ENCODE measurements at places on chromosomes 11 and 22.

DNA sequence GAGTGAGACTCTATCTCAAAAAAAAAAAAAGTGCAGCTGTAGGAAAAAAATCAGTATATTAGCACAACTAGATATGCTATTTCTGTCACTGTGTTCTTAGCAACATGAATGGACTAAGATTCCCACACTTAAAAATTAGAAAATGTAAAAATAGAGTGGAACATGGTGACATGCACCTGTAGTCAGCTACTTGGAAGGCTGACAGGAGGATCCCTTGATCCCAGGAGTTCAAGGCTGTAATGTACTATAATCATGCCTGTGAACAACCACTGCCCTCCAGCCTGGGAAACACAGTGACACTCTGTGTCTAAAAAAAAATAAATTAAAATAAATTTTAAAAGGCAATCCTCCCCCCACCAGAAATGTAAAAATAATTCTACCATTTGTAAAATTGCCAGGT, 29.8 kb downstream of the PICALM start:
- no peak for DNase-seq

GRCh38 chr11:64185175-64185692, 737 bp upstream of the STIP1 start:
- peak; percentile 88 for DNase-seq

DNA sequence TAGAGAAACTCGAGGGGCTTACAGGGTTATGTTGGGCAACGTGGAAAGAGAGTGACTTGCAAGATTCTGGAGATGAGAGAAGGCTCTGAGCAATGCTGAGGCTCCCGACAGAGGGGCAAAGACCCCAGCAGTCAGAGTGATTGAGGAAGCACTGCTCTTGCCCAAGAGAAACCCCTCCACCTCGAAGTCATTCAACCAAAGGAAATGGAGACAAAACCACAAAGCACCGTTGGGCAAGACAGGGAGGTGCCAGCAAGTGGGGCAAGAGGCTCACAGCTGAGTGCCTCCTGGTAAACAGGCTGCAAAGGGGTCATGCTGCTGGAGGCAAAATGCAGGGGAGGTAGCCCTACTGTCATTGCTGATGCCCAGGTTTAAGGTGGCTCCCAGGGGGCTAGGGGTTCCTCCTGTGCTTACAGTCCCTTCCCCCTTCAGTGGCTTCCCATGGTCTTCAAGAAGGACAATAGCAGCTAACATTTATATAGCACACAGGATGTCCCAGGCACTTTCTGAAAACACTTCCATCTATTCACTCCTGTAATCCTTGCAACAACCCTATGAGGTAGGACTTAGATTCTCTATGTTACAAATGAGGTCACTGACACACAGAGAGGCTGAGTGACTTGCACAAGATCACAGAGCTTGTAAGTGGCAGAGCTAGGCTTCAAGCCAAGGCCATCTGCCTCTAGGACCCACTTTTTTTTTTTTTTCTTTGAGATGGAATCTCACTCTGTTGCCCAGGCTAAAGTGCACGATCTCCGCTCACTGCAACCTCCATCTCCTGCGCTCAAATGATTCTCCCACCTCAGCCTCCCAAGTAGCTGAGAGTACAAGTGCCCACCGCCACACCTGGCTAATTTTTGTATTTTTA, 18.1 kb upstream of the MYH9 start:
- DNase-seq, result peak; percentile 51

- DNase-seq, result no peak
These were observed 29.9 kb upstream of the CD44 start for GRCh38 chr11:35109041-35109440.

- peak; percentile 17 for DNase-seq
These were observed 9.4 kb downstream of the LHFPL7 start for GRCh38 chr22:24937114-24937513.

GRCh38 chr22:37684803-37685615, 1.1 kb upstream of the NOL12 start:
- no peak for DNase-seq

DNA sequence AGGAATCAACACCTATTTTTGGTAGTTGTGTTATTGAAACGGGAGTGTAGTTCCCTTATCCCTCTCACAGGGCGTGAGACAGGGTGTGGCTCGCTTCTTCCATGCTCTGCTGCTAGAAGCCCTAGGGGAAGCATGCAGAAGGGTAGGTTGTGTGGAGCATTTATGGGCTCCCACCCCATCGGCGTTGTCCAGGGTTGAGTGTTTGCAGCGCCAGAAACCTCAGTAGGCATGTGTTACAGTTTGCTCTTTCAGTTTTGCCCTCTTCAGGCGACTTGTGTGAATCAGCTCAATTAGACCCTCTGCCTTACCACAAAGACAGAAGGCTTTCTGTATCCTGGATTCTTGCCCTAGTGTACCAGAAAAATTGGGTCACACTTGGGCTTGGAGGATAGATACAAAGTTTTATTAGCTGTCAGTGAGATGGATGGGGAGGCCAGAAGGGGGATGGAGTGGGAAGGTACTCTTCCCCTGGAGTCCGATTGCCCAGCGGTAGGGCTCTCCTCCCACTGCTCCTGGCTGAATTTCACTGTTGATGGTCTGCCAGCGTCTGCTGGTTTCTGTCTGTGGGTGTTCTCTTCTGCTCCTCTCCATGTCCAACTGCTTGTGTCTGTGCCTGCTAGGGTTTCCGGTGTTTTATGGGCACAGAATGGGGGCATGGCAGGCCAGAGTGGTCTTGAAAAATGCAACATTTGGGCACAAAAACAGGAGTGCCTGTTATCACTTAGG, 358.3 kb upstream of the CTSC start:
- DNase-seq, result no peak

- no peak for DNase-seq
These were observed 1.0 kb downstream of the SRPRA start for GRCh38 chr11:126267650-126268049.

GRCh38 chr22:40818192-40818746, 877 bp downstream of the SLC25A17 start:
- no peak for DNase-seq

GRCh38 chr11:21173476-21173875, 504.1 kb downstream of the NELL1 start:
- no peak for DNase-seq

DNA sequence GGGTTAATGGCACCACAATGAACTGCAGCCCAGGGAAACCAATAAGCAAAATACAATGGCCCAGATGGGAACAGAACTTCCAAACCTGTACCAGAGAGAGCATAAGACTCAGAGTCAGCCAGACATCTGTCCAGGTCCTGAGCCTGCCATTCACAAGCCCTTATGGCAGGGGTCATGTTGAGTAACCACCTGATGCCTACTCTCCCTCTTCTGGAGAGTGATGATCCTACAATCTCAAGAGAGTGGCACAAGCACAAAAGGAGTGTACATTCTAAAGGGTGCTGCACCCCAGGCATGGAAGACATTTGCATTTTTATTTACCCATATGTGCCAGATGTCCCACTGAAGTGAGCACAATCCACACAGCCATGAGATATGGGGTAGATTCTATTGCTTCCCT, 10.6 kb downstream of the TENM4 start:
- no peak for DNase-seq

DNA sequence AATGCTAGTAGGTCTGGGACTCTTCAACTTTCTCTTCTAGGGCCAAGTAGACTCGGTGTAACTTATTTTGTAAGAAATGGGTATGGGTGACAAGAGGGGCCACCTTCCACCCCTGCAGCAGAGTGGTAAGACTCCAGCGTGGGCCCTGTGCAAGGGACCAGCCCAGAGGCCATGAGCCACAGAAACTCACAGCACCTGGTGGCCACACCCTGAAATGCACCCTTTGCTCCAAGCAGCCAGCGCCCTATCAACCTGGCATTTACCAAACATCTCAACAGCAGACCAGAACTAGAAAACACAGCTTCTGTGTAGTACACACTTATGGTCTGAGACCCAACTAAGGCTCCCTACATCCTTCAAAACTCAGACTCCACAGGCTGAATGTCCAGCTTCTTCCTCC, 5.7 kb downstream of the CDCA5 start:
- DNase-seq, result peak; percentile 36

DNA sequence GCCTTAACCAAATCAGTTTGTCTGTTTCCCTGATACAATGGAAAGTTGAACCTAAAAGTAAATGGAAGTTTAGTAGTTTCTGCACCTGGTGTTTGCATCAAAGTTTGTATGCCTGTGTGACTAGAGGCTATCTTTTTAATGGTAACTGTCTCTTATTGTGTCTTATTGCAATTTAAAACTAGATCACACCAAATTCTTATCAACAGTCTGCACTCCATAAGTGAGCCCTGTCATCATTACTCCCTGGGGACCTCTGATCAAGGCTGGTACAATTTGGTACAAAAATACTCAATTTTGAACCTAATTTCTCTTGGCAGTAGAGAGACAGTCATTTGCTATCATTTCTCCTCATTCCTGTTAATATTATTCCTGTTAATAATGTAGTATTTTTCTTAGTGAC, 38.1 kb downstream of the ARHGAP1 start:
- no peak for DNase-seq

DNA sequence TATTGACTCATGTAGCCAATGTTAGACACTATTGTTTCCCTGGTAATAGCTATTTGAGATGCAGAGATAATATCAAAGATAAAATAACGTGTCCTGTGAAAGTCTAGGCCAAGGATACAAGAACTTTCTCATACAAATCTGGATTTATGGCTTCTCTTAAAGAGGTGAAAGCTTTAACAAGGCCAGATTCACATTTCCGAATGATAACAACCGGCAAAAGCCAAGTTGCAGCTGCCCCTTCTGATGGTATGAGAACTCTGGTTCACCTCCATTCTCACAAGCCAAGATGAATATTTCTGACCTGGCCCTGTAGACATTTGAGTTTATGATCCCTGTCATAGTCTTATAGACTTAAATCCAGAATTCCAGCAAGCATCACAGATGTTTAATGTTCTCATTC, 230.4 kb upstream of the ZC3H12C start:
- DNase-seq, result no peak

DNA sequence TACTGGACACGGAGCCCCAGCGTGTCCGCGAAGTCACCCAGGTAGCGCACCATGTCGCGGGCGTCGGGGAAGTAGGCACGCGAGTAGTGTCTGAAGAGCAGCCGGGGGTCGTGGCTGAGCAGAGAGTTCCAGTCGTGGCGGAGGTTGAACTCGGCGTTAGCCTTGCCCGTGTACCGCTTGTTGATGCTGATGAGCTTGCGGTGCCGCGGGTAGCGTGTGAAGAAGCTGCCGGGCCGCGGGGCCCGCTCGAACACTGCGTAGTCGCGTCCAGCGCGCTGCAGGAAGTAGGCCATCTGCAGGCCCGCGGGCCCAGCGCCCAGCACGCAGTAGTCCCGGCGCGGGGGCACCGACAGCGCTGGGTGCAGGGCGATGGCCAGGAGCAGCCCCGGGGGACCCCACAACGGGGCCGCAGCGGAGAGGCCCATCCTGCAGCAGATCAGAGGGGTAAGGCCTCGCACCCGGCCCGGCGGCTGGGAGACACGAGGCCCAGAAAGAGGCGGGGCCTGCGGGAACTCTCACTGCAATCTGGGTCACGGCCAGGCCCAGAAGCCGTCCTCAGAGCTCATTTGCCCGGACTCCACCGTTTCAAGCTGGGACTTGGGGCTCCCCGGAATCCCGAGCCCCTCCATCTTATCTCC, 723 bp downstream of the FOXRED2 start:
- DNase-seq, result no peak

DNA sequence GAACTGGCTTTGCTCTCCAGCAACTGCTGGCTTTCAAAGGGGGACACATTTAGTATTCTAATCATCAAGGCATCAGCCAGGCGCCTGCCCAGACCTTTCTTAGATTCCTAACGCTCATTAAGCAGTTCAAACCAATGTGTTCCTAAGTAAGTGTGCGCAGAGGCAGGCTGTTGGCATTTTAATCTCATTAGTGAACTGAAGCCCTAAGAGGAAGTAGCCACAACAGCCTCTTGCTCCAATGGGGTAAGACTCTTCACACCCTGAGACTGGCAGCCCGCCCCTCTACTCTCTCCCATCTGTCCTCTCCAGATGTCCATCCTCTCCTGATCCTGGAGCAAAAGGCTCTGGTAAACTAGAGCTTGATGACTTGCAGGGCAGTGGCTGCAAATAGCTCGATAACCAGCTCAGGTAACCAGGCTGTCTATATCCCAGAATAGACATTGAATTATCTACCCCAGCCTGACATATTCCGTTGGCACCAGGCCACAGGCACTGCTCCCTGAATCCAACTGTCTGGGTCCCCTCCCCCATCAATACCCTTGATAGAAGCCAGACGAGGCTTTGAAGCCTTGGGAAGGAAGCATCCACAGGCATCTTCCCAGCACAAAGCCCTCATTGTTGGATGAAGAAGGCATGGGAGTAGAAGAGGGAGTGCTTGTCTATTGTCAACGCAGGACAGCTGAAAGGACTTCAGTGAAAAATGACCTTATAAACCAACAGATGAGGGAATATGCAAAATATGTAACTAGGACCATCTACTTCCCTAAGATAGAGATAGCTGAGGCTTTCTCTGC, 321.1 kb downstream of the TENM4 start:
- DNase-seq, result no peak

DNA sequence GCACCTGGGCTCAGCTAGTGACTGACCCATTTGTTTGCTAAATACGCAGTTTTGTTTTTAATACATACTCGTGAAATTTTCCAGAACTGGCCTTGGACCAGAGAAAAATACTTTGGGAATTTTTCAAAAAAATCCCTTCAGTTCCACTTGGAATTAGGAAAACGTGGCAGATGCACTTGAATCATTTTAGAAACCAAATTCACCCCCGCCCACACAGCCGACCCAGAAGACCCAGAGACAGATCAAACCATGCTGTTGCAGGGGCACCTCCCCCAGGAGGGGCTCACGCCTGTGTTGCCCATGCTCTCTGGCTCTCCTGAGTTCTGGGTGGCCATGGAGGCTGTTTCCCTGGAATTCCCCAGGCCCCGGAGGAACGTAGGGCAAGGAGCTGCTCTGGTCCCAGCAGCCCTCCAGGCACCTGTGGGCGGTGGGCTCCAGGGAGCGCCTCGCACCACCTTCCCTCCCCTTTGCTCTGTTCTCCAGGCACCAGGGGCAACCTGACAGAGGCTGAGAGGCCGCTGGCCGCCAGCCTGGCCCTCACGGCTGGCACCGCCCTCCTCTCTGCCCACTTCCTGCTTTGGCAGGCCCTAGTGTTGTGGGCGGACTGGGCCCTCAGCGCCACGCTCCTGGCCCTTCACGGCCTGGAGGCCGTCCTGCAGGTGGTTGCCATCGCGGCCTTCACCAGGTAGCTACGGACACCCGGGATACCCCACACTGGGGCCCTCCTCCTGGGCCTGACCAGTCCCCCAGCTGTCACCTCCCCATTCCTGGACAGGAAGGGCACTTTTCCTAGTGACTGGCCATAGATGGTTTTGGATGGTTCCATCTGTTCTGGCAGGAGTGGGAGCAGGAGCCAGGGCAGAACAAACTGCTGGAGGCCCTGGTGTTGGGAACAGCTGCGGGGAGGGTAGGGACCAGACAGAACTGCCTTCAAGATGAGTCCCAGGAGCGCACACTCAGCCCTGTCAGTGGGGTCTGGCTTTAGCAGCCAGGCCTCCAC, 3.3 kb upstream of the EPS8L2 start:
- no peak for DNase-seq
